Tibial nerve (tissue), 4 donors: ENCODE measurements at places on chromosomes 2 and 18. TPM values are rescaled to one million over a fixed set of nuclear protein-coding genes. Genes with fewer than 3 reads are reported as not detected.

DNA sequence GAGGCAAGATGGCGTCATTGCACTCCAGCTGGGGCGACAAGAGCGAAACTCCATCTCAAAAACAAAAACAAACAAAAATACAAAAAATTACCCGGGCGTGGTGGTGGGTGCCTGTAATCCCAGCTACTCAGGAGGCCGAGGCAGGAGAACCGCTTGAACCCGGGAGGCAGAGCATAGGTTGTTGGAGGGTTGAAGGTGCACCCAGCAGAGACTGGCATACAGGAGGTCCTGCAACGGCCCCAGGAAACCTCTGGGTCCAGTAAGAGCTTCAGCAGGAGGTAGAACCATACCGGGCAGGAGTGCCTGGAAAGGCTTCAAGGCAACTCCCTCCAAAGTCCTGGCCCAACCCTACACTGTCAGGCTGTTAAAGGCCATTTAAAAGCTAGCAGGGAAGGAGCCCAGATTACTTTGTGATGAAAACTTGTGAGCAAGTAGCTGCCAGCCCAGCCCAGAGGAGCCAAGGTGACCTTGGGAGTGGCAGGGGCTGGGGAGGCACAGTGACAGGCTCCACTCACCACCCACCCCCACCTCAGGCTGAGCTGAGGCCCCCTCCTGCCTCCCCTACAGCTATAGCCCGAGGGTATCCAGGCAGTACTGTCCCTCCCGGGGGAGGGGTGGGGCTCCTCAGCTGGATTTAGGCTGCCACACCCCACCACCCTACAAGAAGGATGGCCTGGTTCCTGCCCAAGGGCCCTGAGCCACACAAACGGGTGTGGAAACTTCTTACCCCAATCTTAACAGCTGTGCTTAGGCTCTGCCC, 28.1 kb downstream of the TFCP2L1 start:
- DNase-seq: no peak

Gene TUBB6
- total RNA-seq: 262 TPM

- no peak for DNase-seq
Observed at GRCh38 chr2:202771336-202771735, 100.2 kb downstream of the ICA1L start.

GRCh38 chr2:23491591-23492336, 106.8 kb downstream of the KLHL29 start:
- no peak for DNase-seq

Gene MC4R
- not detected for total RNA-seq

DNA sequence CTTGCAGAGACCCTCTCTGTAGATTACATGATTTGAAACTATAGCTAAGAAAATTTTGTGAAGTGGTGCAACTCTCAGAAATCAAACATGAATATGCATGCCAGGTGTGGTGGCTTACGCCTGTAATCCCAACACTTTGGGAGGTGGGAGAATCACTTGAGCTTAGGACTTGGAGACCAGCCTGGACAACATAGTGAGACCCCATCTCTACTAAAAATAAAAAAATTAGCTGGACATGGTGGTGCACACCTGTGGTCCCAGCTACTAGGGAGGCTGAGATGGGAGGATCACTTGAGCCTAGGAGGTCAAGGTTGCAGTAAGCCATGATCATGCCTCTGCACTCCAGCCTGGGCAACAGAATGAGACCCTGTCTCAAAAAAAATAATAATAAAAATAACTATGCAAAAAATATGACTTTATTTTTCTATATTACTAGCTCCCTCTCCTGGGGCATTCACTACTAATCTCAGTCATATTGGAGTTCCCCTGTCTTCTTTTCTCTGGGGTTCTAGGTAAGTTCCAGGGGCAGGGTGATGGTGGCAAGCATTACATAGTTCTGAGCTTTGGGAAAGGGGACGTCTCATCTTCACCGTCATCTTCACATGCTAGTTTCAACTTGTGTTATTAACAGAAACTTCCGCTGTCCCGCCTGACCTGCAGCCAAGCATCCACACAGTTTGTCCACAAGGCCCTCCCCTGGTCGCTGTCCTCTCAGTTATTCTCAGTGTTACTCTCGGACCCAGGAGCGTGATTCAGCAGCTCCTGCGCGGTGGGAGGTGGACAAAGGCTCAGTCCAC, 96.8 kb upstream of the MBOAT2 start:
- DNase-seq: no peak

GRCh38 chr18:23198217-23198845, 63.0 kb downstream of the CABLES1 start:
- no peak for DNase-seq

DNA sequence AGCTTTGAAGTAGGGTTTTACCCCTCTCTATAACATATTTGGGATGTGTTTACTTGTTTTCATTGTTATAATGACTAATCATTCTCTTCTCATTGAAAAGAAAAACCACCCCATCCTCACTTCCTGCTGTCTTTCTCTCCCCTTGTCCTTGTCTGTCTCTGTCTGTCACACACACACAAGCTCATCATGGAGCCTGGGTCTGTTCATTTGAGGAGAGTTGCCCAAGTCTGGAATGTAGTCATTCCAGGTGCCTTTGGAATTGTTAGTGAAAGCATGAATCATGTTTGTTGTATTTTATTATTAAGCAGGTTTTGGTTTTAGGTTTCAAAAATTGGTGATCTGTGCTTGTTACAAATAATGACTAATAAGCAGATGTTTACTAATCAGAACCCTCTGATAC, 133.5 kb upstream of the IL1R2 start:
- no peak for DNase-seq

Gene POTEJ
- not detected for total RNA-seq

Gene SPATA3
- not detected for total RNA-seq

DNA sequence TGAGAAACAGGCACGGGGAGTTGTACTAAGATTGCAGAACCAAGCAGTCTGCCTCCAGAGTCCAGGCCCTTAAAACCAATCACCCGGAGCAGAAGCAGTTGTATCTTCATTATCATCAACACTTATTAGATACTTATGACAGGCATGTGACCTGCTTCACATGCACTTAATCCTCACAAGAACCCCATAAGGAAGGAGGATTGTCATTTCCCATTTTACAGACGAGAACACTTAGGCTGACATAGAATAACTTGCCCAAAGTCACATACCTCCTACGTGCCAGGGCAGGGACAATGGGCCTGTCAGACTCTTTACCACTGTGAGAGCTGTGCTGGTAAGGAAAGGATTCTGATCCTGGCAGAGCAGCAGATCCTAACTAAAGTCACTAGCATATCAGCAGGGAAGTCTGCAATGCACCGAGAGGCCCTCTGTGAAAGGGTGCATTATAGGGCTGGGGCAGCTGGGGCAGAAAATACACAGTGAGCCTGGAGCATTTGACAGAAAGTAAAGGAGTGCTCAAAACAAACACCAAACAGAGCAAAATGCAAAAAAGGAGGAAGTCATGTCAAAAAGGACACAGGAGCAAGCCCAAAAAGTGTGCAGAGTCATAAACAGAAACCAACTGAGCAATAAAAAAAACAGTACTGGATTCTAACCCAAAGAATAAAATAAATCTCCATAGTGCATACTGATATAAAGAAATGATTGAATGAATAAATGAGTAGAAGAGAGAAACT, 55.9 kb upstream of the SP3 start:
- no peak for DNase-seq

DNA sequence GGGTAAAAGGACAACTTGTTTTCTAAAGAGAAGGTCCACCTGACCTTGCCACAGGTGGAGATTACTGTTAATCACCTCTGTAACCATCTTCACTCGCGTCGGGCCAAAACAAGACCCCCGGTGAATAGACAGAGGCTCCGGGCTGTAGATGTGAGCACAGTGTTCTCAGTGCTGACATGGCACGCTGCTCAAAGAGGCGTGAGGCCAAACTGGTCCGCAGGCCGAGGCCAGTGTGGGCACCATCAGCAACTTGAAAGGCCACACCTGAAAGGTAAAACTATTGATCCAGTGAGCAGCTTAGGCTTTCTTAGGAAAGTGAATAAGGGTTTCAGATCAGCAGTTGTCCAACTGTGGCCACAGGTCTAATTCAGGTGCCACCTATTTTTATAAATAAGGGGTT, 75.1 kb downstream of the MYT1L start:
- DNase-seq: no peak

DNA sequence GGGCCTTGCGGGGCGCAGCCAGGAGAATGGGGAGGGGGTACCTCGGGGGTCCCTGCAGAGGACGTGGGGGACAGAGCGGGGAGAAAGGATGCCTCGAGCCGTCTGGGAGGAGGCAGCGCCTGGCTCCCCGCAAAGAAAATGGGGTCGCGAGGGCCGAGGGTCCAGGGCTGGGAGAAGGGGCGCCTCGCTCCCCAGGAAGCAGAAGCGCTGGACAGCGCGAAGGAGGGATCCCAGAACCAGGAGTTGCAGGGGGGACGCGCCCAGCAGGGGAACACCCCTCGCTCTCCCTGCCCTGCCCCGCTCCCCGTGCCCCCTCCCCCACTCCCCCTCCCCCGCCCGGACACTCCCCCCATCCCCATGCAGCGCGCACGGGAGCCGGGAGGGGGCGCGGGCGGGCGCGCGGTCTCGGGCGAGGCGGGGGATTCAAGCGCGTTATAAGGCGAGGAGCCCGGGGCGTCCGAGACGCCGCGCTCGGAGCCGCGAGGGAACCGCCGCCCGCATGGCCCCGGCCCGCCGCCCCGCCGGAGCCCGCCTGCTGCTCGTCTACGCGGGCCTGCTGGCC, at the start of gene ERFE:
ERFE (plus strand) TSS at position 462 of the 562 bp plus-strand sequence; CDS start at position 500, 38 bp downstream.
- DNase-seq: no peak

DNA sequence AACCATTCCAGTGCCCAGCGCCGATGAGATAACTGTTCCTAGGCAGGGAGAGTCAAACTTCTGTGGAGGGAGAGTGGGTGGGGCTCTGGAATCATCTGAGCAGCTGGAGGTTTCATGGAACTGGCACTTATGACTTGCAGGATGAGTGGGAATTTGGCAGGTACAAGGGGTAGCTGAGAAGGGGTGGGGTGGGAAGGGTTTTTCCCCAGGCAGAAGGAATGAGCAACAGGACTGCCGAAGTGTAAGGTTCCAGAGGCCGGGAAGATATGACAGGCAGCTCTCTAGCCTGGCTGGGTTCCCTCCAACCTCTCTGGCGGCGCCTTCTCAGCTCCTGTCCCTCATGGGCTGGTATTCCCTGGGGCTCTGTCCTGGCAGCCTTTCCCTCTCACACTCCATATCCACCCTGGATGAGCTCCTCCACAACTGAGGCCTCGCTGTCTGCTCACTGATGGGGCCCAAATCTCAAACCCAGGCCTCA, 2.5 kb upstream of the TET3 start:
- DNase-seq: no peak
